ENCODE measurements at places on chromosomes 2 and 18.

DNA sequence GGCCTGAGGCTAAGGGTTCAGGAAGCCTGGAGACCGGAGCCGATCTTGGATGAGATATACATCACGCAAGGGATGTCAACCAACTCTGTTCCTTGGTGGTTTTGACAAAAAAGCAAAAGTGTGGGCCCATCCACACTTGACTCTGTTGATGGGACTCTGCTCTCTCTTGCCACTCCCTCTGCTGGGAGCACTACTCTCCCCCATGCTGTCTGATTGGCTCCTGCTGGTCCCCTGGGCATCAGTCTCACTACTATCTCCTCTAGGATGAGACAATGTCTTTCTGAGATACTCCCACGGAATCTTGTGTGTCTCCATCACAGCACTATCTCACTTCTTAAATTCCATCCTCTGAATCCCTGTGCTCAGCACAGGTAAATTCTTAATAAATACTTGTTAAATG lies 56.8 kb upstream of the DNMT3A start:
- DNase-seq: no peak

DNA sequence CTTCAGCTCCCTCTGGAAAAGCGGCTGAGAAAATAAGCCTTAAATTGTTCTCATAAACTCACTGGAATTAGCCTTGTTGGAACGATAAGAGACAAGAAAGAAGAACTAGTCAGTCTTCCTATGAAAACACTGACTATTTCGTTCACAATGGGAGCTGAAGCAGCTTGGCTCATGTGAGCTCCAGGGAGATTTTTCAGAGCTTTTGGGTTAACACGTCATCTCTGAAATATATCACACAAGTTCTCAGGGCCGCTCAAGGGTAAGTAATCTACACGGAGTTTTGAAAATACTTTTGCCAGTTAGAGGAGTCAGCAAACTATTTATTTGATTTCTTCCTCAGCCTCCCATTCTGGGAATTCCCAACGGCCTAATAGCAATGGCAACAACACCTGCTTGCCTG lies 316.2 kb upstream of the MGAT5 start:
- no peak for DNase-seq

GRCh38 chr2:15943378-15944280 lies 3.3 kb downstream of the MYCN start:
- no peak for DNase-seq

GRCh38 chr18:54162431-54162830 lies 62.0 kb downstream of the MBD2 start:
- DNase-seq: no peak

DNA sequence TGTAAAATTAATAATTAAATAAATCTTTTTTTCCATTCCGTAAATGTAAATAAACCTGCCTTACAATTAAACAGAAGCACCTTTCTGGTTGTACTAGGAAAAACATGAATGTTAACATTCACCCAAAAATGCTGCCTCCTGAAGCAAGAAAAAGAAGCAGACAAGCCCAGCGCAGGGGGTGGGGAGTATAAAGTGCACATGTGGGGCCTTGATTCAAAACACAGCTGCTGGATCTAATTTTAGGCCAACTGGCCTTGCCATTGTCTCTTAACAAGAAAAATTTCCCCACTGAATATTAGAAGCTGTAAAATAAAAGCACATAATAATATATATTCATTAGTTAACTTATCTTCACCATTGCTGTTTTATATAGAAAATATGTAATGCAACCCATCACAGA lies 28.3 kb downstream of the TCF4 start:
- no peak for DNase-seq

DNA sequence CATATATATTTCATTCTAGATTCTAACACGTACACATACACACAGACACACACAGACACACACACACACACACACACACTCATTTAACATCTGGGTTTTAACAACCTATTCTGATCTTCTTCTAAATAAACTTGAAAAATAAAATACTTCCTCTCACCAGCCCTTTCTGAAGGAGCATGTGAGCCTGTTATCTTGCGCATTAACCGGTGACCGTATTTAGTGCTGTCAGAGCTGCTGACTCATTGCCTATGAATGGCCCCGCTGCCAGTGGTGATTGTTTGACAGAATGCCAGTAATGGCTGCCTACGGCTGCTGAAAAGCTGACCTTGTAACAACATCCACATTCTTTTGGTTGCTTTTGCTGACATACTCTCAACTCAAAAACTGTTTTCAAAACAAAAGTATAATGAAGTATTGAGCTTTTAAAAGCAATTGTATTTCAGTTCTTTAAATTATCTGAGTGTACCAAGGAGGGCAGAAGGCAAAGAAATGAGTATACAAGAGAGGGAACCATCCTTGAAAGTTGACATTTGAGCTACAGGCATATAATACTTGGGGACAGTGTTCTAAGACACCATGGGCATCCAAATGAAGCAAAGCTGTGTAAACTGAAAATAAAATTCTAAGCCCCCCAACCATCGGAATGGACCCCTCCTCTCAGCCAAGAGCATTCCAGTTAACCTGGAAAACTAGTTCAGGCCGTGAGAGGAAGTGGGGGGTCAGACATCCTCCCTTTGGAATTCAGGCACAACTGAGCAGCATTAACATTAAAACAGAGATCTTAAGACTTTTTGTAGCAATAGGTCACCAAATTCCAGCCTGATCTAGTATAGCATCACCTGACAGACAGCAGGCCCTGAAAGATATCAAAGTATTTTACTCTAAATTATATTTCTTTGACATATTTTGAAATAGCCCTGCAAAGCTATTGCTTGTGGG lies 50.2 kb upstream of the DTNA start:
- peak; percentile 10 for DNase-seq

- no peak for DNase-seq
These were observed 6.7 kb downstream of the TGIF1 start for GRCh38 chr18:3456686-3457069.

DNA sequence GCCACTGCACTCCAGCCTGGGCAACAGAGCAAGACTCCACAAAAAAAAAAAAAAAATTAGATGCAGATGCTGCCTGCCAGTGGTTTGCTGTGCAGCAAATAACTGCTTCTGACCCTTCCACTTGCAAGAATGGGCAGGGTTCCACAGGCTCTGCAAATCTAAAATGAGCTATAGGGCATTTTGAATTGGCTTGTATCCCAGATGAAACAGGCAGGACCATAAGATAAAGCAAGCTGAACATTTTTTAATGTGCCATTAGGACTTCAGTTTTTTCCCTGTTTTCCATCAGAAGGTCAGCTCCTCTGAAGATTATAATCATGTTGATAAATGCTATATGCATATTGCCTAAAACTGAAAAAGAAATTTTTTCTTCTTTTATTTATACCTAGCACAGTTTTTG lies 15.7 kb upstream of the FZD7 start:
- no peak for DNase-seq

GRCh38 chr2:96267159-96267971 lies 1.3 kb downstream of the CIAO1 start:
- DNase-seq: no peak

GRCh38 chr2:31735716-31736115 lies 155.0 kb upstream of the SRD5A2 start:
- DNase-seq: no peak

DNA sequence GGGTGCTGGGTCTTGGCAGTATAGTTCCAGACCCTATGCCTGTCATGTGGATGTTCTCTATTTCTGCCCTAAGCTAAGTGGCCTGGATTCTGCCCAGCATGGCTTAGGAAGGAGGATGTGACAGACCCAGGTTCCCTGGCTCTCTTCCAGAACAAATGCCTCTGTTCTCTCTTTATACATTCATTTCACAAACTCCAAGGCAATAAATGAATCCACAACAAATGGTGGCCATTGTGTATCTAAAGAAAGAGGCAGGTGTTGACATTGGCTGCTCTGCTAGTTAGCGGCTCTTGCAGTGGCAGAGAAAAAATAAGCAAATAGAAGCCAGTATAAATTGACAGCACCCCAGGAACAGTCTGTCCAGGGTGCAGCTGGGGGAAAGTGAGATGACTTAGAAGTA lies 298.6 kb downstream of the SUCLG1 start:
- DNase-seq: no peak

GRCh38 chr18:2411381-2411960 lies 159.8 kb downstream of the METTL4 start:
- DNase-seq: no peak

Measured in GOT3 (cell line).